ENCODE measurements at places on chromosomes 12 and 14.

- no peak for DNase-seq
Measured at GRCh38 chr12:65327207-65328076, 49.0 kb downstream of the MSRB3 start.

- DNase-seq: no peak
Measured at GRCh38 chr14:81536241-81536771, 2.7 kb upstream of the SEL1L start.

- DNase-seq: no peak
Measured at GRCh38 chr14:31207287-31207754, 272 bp downstream of the HECTD1 start.

DNA sequence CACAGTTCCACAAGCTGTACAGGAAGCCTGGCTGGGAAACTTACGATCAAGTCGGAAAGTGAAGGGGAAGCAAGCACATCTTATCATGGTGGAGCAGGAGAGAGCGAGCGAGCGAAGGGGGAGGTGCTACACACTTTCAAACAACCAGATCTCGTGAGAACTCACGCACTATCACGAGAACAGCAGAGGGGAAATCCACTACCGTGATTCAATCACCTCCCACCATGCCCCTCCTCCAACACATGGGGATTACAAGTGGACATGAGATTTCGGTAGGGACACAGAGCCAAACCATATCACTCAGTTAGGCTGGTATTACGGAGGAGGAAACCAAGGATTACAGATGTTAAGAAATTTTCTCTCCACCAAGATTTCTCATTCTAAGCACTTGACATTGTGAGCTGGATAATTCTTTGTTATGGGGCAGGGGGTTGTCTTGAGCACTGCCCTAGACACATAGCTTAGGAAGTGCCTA is 262.0 kb upstream of the G2E3 start:
- DNase-seq: no peak

- peak; percentile 53 for DNase-seq
Measured at GRCh38 chr14:99273766-99274345, 1.9 kb upstream of the BCL11B start.

GRCh38 chr12:123095078-123095881 is 55.6 kb downstream of the PITPNM2 start:
- DNase-seq: no peak
